ENCODE measurements at places on chromosomes 7 and 10.
A peak's percentile ranks its signal among the peaks of the same experiment; 100 is the strongest.

DNA sequence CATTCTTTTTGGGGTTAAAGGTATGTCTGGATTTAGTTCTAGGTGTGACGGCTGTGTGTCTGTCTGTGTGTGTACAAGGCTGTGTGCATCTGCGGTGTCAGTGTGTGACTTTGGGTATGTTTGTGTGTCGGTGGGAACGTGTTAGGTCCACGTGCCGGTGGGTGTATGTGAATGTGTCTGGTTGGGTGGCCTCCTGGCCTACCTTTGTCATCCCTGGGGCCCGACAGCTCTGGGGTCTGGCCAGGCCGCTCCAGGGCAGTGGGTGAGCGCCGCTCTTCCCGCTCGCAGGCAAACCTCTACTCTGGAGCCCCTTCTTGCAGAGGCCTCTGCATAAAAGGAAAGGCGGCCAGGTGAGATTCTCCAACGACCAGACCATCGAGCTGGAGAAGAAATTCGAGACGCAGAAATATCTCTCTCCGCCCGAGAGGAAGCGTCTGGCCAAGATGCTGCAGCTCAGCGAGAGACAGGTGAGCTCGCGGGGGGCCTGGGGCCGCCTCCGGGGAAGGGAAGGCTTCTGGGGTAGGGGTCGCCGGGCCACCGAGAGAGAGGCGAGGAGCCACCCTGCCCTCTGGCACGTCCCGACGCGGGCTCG lies 2.4 kb downstream of the HHEX start:
- DNase-seq: no peak

DNA sequence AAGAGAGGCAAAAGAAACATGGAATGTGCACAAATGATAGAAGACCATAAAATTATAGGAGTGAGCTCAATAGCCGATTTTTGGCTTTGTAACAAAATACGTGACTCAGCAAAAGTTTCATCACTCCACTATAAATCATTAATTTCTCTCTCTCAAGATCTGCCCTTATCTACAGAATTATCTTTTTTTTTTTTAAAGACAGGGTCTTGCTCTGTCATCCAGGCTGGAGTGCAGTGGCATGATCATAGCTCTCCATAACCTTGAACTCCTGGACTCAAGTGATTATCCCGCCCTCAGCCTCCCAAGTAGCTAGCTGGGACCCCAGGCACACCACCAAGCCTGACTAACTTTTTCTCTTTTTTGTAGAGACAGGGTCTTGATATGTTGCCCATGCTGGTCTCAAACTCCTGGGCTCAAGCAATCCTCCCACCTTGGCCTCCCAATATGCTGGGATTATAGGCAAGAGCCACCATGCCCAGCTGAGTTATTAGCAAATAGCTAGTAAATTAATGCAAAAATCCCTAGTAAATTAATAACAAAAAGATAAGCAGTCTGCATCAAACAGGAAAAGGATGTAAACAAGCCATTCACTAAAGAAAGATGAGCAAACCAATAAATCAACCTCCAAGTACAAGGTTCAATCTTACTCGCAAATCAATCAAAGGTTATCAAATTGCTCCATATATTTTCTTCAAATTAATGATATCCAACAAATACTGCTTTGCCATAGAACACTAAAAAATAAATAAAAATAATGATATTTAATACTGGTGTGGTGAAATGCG lies 450.7 kb downstream of the PARD3 start:
- DNase-seq: no peak

DNA sequence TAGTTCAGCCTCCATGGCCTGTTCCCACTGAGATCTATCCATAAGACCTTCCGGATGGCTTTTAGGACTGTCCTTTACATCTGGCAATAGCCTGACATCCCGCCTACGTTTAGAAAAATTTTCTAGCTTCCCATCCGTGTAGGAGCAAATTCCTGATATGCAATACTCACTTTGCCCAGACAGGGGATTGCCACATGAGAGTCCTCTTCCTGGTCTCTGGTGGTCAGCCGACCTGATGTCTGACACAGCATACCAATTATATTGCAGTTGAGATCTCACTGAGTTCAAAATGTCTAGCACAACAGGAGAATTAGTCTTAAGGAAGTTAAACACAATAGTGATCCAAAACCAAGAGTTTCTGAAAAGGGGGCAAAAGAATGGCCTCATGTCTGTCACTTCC lies 9.4 kb upstream of the ETV1 start:
- no peak for DNase-seq

DNA sequence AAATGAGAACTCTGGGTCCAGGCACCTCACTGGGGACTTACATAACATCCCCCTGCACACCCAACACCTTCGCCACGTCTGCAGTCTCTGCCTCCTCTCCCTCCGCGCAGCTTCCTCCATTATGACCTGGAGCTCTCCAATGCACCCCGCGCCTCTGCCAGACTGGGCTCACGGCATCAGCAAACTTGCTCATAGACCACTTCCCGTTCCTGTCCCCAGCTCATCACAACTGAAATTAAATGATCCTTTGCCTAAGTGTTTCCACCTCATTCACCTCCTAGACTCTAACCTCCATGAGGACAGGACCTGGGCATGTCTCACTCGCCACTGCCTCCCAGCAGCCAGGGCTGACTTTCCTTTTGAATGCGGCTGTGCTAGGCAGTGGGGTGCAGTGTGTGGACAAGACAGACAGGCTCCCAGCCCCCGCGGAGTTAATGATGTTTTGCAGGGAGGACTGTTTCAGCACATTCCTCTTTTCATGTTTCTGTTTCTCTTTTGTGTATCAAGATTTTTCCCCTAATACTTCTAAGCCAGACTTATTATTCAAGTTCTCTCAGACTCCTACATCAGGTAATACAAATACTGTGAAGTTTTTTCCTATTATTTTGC lies 18.8 kb downstream of the CHST15 start:
- no peak for DNase-seq

- DNase-seq: no peak
Observed at GRCh38 chr7:29397398-29397797, 166.2 kb upstream of the PRR15 start.

- no peak for DNase-seq
Observed at GRCh38 chr7:88310956-88311674, 4.4 kb upstream of the STEAP4 start.

GRCh38 chr7:124618871-124619270 lies 146.7 kb downstream of the GPR37 start:
- no peak for DNase-seq

DNA sequence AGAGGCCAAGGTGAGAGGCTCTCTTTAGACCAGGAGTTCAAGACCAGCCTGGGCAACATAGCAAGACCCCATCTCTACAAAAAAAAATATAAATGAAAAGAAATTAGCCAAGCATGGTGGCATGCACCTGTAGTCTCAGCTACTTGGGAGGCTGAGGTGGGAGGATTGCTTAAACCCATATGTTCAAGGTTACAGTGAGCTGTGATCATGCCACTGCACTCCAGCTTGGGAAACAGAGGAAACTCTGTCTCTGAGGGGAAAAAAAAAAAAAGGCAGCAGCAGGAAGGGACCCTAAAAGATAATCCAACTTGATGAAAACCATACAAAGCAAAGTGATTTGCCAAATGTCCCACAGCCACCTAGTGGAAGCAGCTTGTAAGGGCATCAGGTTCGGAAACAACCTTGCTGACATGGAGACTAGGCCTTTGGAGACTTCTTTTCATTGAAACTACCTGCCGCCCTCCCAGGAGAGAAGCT lies 15.6 kb upstream of the PBLD start:
- DNase-seq: peak; percentile 22

DNA sequence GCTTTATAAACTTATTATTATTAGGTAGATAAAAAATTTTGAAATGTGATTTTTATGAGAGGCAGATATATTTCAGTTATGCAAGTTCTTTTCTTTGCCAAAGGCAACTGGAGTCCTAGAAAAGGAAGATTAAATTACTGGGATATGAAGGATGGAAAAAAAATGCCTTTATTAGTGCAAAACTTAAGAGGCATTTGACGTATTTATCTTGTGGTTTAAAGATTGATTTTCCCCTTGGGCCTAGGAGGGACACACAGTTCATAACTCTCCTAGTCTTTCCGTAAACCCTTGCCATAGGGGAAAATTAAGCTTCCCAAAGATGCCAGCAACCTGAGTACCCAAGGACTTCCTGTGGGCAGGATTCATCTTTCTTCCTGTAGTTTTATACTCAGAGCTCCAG lies 3.1 kb upstream of the STEAP4 start:
- no peak for DNase-seq

DNA sequence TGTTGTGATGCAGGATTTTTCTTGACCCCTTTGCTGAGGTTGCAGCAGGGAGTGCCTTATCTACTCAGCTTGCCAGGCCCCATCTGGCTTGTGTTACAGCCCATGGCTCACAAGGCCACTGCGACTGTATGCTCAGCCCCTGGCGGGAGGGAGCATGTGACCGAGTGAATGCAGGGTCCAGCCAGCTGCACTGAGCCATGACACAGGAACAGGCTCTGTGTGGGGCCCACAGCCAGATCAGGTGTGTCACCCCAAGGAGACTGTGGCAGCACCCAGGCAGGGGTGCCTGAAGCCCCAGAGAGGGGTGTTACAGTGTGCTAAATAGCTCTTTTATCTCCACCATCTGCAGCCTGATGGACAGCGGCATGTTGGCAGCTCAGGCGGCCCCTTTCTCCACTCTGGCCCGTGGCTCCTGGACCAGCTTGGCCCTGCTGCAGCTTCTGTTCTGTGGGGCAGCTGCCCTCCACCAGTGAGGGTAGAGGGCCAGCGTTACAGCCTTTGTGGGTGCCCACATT lies 2.6 kb upstream of the PCBD1 start:
- no peak for DNase-seq

DNA sequence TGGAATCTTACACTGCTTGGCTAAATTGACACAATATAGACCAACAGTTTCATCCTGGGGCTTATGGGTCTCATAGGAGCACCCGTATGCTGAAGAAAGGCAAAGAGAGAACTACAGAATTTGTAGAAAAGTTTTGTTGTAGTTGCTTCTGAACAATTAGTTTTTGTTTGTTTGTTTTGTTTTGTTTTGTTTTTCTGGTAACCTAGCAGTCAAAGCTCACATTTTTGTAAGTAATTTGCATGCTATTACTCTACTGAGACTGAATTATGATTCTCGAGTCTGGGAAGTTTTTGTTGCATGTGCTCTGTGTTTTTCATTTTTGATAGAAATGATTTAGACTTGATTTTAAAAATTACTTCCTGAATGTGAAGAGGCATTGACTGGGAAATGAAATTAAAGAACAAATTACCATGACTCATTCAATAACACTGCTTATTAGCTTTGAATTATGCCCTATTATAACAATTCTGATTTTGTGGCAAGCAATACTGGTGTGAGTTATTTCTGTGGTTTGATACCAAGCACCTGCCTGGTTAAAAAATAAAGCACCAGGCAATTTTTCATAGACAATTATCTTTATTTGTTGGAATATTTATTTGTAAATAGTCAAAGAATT lies 438 bp downstream of the LSMEM1 start:
- no peak for DNase-seq

DNA sequence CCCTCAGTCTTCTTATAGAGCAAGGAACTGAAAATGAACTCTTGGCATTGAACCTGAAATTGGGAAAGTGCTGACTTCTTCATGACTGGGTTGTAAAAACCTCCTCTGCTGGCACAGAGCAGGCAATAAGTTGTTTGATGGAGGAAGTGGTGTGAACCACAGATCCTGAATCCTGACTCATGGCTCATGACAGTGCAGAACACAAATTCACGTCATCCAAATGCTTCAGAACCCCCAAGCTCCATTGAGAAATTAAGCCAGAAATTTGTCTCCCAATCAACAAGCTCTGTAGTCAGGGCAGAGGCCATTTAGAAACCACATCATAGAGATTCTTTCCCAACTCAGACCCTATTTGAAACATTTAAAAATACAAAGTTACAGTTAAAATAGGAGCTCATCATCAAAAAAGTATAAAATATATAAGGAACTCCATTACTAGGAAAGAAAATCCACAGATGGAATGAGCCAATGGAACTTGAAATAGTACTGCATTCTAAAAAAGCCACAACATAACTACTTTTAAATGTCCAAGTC lies 10.3 kb upstream of the STK17A start:
- no peak for DNase-seq

DNA sequence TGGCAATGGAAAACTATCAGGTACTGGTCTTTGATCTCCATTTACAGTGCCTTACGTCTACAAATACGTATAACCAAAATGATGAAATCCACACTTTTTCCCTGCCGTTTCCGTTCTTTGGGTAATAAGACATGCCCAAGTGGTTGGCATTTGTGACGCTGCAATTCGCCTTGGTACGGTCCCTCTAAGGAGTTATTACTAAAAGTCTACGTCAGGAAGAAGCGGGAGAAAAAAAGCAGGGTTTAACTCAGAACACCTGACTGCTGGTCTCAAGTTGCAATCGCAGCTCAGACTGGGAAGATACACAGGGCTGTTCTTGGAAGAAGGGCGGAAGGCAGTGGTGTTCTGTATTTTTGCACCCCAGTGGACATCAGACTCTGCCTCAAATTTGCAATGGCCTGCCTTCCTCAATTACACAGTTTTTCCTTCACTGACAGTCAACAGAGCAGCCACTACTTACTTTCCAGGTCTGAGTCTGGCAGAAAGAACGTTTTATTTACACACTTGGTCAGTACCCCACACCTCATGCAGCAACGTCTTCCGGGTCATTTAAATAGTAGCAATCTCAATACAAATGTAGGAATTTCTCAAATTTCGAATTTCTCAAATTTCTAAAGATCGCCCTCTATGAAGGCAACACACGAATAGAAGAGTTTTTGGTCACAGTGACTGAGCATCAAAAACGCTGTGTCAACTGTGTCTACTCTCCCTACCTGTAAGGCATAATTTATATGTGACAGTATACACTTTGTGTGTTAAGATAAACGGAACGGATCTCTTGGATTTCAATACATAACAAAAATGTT lies 2.1 kb downstream of the BAIAP2L1 start:
- no peak for DNase-seq

- DNase-seq: no peak
Observed at GRCh38 chr7:104045183-104045582, 55.7 kb upstream of the RELN start.

DNA sequence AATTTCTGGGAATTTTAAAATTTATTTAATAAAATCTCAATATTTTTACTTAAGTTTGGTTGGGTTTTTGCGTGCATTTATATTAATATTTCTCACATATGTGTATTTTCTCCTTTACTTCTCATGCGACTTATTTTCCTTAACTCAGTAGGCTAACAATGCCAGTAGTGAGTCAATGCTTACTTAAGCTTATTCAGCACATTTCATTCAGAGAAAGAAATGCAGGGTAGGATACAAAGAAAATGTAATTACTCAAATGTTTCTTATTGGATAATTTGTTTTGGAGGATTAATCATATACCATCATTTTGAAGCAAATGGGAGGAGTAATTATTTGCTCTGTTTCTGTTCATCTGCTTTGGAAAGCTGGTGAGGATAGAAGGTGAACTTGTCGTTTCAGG lies 623.5 kb downstream of the POM121L12 start:
- no peak for DNase-seq

GRCh38 chr10:99845837-99846382 lies 63.5 kb downstream of the ABCC2 start:
- DNase-seq: peak; percentile 45

DNA sequence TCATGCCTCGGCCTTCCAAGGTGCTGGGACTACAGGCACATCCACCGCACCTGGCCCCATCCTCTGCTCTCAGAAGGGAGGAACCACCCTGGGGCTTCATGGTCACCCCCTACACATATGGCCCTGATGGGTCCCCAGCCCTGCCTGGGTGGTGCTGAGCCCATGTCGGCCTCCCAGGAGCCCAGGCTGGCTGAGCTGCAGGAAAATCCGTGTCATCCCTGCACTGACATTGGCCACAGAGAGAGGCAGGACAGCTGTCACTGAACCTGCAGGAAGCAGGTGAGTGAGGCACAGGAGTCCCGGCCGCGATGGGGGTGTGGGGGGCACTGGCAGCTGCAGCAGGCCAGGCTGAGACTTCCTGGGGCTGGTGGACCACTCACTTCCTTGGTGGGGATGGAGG lies 8.0 kb downstream of the GRIFIN start:
- no peak for DNase-seq
